CD4-positive, alpha-beta T cell (primary cell): ENCODE measurements at places on chromosomes 11 and 22.

GRCh38 chr22:37023743-37024338 is 4.3 kb downstream of the MPST start:
- no peak for DNase-seq

DNA sequence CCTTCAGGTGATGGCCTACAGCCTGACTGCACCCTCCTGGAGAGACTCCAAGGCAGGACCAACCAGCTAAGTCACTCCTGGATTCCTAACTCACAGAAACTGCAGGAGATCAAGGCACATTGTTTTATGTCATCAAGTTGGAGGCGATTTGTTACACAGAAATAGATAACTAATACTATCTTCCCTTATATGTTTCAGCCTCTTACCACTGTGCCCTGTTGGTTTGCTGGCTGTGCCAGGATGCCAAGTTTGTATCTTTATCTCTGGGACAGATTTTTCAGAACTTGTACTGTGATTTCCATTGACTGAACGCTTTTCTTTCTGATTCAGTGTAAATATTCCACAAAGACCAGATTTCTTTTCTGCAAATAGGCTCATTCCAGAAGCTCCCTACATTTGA is 76.2 kb upstream of the OPCML start:
- DNase-seq = no peak

DNA sequence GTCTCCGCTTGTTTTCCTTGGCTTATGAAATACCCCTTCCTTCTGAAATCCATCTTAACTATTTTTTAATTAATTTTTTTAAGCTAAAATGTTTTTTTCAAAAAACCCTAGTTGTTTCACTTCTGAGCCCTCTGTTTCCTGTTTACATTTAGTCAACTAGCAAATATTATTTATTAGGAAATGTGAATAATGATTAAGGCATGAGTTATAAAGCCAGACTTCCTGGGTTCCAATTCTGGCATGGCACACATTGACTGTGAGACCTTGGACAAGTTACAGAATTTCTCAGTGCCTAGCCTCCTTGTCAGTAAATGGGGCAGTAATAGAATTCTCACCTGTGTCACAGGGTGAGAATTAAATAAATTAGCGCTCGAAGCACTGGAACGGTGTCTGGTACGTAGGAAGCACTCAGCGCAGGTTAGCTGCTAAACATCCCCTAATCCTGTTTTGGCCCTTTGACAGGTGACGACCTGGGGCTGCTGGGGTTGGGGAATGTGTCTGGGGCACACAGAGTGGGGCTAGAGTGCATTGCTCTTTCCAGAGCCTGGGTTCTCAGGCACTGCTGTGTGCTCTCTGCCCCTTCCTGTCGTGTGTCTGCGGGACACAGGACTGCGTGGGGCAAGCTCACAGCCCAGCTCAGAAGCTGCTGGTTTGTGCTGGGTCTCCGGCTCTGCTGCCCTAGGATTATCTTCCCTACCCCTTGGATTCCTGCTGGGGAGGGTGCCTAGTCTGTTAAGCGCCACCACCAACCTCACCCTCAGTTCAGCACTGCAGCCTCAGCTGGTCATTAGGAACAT is 13.1 kb downstream of the PANX1 start:
- no peak for DNase-seq

GRCh38 chr22:43860831-43861230 is 1.5 kb downstream of the SULT4A1 start:
- DNase-seq = no peak

DNA sequence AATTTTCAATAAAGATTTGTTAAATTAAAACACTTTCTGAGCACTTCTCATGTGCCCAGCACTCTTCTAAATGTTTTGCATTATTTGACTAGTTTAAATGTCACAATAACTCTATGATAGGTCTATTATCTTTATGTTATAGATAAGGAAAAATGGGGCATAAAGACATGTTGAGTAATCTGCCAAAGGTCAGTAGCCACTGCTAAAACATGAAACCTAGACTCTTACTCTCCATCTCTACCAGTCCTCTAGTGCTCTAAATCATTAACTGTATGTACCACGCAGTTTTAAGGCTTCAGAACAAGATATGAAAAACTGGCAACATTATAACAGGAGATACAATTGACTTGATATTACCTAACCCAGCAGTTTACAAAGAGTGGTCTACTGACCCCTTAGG is 6.9 kb downstream of the RAB6A start:
- DNase-seq = no peak
